ENCODE measurements at places on chromosomes 3 and 15.

DNA sequence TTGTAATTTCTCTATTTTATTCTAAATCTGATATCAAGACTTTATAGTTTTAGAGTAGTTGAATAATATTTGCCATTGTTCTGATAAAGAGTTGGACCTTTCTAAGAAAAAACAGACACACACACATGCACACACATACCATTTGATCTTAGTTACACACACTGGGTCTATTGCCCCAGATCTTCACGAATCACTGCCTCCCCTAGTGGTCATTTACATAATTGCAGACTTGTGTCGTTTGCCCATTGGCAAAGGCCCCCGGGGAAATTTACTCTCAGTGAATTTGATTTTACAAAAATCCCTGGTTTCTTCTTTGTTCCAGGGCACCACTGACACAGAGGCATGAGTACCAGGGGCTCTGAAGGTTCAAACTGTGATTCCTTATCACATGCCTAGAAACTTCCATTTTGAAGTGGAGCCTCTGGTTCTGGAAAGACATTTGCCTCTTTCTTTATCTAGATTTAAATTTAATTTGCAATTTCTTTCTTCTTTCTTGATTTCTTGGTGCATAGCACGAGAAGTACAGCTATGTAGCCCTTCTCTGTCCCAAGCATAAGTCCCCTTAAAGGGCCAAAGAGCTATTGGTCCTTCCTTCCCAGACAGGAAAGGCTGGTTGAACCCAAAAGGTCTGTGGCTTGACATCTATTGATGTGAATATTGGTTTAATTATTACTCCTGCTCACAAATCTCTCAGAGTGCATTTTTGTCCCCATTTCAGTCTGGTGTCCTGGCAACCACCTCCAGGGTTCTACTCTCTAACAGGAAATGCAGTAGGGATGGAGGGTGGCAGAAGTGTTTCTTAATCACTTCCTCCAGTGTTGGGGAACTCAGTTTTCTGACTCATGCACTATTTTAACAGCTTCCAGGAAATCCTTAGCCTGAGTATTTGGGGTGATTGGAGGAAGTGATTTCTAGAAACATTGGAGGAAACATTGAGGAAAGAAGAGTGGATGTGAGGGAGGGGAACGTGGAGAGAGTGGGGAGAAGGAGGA is 32.4 kb upstream of the SLC6A11 start:
- DNase-seq = peak; percentile 67

- no peak for DNase-seq
These were observed 103.1 kb upstream of the CCNL1 start for GRCh38 chr3:157263027-157263426.

DNA sequence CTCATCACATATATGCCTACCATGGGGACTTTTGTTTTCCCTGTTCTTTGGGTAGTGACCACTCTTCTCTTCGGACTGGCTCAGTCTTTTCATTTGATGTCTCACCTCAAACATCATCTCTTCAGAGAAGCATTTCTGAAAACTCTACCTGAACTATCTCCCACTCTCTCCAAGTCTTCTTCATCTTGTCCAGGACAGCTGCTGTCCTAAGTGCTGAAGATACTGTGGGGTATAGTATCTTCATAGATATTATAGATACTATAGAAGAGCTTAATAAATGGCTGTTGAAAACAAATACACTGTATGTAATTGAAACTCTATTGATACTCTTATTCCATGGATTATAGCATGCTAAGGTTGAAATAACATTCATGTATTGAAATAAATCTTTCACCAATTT is 672.3 kb downstream of the CADM2 start:
- no peak for DNase-seq

- no peak for DNase-seq
These were observed 327 bp upstream of the CCDC13 start for GRCh38 chr3:42773409-42773751.

- DNase-seq = no peak
These were observed 149.4 kb upstream of the SLC6A11 start for GRCh38 chr3:10666621-10667020.

DNA sequence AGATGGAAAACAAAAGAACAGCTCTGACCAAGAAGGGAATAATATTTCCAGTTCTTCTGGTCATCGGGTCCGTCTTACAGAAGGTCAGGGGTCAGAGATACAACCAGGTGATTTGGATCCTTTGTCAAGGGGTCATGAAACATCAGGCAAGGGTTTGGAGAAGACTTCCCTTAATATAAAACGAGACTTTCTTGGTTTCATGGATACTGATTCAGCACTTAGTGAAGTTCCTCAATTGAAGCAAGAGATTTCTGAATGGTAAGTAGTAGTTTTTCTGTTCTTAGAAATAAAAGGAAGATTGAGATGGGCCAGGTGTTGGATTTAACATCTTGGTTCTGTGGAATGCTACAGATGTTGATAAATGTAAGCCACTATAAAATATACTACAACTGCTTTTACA is 9.5 kb downstream of the MGA start:
- DNase-seq = no peak

DNA sequence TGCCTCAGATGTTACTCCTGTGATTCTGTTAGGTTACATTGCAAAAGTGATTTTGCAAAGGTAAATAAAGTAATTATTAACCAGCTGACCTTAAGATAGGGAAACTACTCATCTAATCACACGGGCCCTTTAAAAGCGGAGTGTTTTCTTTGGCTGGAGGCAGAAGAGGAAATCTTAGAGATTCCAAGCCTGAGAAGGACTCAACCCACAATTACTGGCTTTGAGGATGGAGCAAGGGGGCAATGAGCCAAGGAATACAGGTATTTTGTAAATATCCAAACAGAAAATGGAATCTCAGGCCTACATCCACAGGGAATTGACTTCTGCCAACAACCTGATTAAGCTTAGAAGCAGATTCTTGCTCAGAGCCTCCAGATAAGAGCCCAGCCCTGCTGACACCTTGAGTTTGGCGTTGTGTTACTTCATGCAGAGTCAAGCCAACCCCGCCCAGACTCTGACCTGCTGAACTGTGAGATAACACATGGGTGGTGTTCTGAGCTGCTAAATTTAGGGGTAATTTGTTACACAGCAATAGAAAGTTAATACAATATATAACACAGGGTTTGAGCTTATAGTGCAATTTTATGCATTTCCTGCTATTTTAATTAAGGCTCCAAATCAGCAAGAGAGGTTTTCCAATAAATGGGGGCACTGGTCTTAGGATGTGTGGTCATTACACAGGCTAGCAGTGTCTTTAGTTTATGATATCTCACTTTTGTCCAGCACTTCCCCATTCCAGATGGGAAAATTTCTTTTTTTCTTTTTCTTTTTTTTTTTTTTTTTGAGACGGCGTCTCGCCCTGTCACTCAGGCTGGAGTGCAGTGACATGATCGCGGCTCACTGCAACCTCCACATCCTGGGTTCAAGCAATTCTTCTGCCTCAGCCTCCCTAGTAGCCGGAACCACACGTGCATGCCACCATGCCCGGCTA is 19.5 kb downstream of the NFKBIZ start:
- DNase-seq = no peak

GRCh38 chr15:62809968-62810260 is 232.6 kb upstream of the TPM1 start:
- DNase-seq = no peak

GRCh38 chr3:183254487-183255347 is 1.7 kb downstream of the B3GNT5 start:
- peak; percentile 21 for DNase-seq

DNA sequence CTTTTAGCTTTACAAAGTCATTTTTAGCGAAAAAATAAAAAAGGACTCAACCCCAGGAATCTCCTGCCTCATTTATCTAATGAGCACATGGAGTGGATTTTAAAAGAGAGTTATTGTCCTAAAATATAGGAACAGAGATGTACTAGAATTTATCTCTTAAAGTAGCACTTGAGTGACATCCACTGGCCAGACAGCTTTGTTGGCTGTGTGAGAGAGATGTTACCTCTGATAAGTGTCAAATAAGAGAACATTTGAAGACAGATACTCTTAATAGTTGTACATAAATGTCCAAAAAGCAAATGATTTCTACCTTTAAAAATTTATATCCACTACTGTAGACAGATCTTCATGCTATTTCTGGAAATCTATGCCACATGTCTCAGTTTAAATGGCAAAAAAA is 12.3 kb upstream of the MFSD1 start:
- DNase-seq = no peak

DNA sequence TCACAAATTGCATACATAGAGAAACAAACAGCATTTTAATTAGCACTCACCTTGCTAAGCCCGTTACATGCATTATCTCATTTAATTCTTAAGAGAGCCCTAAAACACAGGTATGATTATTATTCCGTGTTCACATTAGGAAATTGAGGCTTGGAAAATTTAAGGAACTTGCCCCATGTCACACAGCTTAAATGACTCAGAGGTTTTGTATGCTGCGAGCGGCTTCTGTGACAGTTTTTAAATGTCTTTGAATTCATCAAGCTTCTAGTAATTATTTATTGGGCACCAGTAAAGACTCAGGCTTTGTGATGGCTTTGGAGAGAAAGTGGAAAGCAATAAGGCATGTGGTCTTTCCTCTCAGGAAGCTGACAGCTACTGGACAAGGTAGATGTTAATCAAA is 166.7 kb upstream of the THBS1 start:
- no peak for DNase-seq

- DNase-seq = no peak
These were observed 209.6 kb upstream of the EIF1B start for GRCh38 chr3:40099871-40100270.

DNA sequence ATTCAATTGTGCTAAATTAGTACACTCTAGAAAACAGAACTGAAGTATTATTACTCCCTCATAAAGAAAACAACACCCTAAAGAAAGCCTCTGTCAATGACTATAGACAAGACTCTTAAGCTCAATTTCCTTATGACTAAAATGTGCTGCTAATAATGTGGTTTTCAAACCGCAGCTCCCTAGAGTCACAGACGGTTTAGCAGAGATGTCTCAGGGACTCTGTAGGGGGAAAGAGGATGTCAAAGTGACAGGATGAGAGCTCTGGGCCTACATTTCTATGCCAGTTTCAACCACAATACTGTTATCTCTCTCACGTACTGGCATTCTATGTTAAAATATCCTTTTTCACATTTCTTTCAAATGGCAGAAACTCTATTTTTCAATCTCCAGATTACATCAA is 37.6 kb upstream of the WDR49 start:
- no peak for DNase-seq

GRCh38 chr3:45954306-45954705 is 11.0 kb downstream of the CXCR6 start:
- DNase-seq = no peak

GRCh38 chr15:80773122-80773551 is 6.0 kb upstream of the CEMIP start:
- DNase-seq = no peak

DNA sequence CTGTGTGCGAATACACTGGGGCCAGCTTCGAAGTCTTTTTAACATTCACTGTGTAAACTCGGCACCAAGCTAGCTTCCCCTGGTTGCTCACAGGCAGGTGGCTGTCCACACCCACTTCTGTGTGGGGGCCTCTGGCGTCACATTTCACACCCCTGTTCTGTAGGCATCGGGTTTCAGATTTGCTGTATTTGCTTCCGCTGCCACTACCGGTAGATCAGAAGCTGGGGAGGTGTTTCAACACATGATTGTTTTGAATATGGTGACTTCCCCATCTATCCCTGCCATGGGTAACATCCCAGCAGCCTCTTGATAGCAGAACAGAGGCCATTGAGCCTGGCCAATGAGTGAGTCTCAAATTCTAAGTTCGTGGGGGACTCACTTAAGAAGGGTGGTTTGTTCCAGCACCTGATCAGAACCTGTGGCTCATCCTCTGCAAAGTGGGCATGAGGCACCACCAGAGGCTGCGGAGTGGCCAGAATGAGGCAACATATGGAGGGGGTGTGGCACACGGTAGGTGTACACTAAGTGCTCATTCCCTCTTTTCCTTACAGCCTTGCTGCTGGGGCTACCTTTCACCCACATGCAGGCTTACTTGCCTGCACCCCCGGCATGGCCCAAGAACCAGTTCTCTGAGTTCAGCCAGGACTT is 61.5 kb downstream of the IQSEC1 start:
- peak; percentile 49 for DNase-seq

GRCh38 chr15:94306700-94307650 is 75.6 kb downstream of the MCTP2 start:
- no peak for DNase-seq

DNA sequence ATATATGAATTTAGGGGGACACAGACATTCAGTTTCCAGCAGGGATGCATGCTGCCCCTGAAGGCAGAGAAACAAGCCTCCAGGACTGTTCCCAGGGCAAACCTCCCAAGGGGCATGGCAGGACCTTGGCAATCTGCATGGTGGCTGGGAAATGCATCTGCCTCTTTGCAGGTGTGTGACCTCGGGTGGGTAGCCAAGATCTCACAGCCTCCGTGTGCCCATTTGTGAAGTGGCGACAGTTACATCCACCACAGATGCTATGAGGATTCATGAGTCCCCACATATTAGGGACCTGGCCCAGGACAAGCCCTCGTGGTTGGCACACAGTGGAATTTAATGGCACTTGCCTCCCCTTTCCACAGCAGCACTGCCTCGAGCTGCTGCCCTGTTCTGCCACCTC is 29.9 kb downstream of the SLC28A1 start:
- DNase-seq = no peak

GRCh38 chr3:160286231-160286630 is 61.0 kb downstream of the C3orf80 start:
- DNase-seq = no peak

GRCh38 chr3:140950863-140951262 is 9.2 kb downstream of the SLC25A36 start:
- DNase-seq = peak; percentile 34

GRCh38 chr15:86061581-86061980 is 18.1 kb upstream of the AGBL1 start:
- peak; percentile 51 for DNase-seq

DNA sequence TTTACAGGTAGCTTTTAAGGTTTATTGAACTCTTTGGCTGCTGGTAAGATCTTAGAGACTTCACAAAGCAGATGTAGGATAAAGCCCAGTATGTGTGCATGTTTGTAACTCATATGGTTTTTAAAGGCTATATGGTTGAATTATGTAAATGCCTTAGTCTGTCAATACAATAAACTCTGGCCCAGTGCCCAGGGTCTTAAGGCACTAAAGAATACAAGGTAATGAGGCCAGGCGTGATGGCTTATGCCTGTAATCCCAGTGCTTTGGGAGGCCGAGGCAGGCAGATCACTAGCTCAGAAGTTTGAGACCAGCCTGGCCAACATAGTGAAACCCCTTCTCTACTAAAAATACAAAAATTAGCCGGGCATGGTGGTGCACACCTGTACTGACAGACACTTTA is 170.3 kb upstream of the CGNL1 start:
- no peak for DNase-seq

DNA sequence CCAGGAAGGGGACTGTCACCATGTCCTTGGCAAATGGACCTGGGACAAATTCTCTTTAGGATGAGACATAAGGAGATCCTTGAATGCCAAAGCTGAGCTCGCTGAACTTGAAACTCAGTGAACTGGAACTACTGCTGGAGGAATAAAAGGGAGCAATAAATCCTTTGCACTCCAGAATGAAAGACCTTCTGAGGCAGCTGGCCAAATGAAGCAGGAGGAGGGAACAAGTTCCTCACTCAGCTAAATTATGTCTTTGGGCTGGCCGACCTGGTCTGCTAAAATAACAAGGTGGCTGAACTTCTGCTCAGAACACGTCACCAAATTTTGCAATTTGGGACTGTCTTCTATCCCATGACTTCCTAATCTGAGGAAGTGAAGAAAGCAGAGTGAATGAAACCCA is 314.7 kb downstream of the LPP start:
- no peak for DNase-seq

GRCh38 chr15:50906954-50907600 is 1.4 kb upstream of the AP4E1 start:
- no peak for DNase-seq

GRCh38 chr15:62060896-62061280 is 641 bp upstream of the VPS13C start:
- no peak for DNase-seq
